Small intestine (tissue), 16 donors: ENCODE measurements at places on chromosomes 16 and 17.

GRCh38 chr17:72011561-72011960 lies 109.3 kb upstream of the SOX9 start:
- no peak for DNase-seq

GRCh38 chr17:15651583-15652110 lies 32.1 kb upstream of the FBXW10B start:
- DNase-seq, result peak; percentile 99

- no peak for DNase-seq
These were observed 22.2 kb upstream of the CPSF4L start for GRCh38 chr17:73283841-73284282.

DNA sequence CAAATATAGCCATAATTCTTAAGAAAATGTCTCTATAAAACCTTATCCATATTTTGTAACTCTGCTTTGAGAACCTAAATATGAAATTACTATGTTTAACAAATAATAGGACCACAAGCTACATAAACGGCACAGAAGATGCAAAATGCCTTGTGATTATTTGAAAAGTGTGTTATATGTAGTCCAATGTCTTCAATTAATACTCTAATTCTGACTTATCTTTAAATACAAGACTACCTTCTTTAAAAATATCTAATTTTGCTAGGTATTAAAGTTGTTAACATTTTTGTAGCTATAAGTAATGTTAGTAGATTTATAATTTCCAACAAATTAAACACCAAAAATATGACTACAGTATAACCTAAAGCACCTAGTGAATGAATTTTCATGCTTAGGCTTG lies 17.0 kb downstream of the PSMD12 start:
- no peak for DNase-seq

- no peak for DNase-seq
These were observed 358.2 kb downstream of the KIF2B start for GRCh38 chr17:54180950-54181349.

DNA sequence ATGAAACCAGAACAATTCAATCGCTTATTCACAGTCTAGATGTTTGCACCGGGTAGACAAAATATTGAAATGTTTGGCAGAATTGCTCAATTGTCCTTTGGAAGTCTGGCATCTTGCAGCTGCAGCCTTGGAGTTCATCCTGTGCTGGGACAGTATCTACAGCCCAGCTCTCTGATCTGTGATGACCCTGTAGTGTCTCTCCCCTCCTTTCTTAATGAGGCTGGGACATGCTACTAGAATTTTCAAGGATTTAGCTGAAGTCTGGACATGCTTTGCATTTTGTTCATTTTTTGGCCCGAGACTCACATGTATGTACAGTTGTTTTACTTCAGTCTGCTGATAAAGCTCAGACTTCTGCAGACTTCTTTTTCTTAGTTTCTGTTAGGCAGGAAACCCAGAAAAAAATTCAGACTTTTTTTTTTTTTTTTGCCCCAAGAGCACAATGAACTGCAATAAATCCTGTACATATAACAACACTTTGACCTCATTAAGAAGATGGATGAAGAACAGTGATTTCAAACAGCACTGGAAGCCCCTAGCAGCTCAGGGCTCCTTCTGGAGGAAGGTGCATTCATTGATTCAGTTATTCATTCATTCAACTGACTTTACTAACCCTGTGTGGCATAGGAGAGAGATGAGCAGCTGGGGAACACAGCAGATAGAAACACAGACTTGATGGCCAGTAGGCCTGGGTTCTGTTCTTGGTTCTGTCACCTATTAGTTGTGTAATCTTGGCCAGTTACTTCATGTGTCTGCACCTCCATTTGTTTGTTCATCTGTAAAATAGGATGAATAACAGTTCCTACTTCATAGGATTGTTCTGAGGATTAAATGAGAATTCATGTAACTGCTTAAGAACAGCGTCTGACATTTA lies 210.0 kb downstream of the MAP2K4 start:
- peak; percentile 11 for DNase-seq

DNA sequence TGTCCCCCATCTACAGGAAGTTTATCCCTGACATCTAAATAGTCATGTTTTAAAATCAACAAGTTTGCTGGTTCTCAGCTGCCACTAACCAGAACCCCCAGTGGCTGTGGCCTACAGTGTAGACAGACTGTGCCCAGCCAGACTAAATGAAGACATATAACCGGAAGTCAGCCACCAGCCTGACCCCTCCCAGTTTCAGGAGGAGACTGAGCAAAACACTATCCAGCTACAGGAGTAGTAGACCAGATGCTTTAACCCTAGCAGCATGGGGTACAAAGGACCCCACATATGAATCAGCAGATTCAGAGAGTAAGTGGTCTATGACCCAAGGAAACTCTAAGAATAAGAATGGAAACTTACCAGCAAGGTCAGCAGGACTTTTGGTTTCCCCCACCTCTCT lies 83.4 kb downstream of the HIC1 start:
- peak; percentile 8 for DNase-seq

DNA sequence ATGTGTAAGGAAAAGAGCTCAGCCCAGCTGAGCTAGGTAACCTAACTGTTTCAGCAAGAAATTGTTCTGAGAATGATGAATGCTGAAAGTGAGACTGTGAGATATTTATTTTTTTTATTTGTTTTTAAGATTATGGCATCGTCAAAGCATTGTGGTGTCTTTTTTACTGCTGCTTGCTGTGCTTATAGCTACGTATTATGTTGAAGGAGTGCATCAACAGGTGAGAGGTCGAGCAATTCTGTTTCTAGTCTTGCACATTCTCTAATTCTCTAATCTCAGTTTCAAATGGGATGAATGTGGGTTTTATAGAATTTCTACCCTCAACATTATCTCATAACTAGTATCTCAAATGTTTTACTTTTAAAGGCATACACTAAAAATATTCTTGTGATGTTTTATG lies 29.9 kb downstream of the VMP1 start:
- no peak for DNase-seq

GRCh38 chr16:61590577-61590976 lies 445.7 kb downstream of the CDH8 start:
- DNase-seq, result no peak

GRCh38 chr17:74822335-74822938 lies 37.2 kb downstream of the GRIN2C start:
- DNase-seq, result no peak

DNA sequence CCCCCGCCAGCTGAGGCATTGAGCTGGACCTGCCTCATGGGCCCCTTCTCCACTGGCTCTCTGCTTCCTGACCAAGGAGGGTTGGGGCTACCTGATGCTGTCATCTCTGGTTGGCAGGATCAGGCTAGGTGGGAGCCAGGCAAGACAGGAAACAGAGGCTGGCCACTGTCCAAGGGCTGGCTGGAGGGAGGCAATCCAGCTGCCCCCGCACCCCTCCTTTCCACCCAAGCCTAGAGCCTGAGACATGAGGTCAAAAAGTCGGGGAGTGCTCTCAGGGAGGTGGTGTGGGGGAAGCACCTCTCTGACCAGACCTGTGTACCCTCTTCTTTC lies 14.5 kb downstream of the NGFR start:
- DNase-seq, result no peak

DNA sequence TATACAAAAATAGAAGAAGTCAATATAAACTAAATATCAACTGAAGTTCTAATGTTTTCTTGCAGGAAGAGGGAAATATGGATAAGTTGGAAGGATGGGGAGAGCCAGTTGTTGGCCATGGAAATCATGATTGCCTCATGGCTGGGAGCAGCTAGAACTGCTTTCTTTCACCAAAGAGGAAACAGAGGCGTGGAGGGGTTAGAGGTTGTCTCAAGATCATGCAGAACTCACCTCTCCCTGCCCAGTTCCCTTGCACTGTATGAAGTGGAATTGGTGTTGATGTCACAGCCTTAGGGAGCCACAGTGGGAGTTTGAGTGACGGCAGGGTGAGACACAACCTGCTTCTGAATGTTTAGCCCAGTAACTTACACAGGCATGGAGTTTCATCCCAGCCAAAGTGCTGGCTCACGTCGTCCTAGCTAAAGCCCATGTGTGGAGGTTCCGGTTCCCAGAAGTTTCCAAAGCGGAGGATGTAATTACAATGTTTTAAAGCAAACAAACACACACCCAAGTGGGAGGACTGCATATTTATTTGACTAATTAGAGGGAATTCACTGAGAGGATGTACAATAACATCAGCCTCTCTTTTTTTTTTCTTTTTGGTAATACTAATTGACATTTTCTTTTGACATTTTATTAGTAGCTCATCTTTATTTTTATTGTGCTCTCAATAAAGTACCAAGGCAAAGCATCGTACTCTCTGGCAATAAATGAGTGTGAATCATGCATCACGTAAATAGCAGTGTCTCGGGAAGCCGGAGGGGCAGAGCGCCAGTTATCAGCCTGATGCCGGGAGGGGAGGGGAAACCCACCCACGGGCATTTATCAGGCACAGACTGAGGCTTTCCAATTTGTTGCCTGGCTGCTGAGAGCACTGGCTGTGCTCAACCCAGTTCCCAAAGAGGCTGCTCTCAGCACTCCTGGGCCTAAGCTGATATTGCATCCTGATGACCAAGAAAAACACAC lies 118.7 kb upstream of the CDH5 start:
- DNase-seq, result no peak

GRCh38 chr17:27240086-27240801 lies 53.7 kb upstream of the WSB1 start:
- no peak for DNase-seq

- no peak for DNase-seq
These were observed 538 bp upstream of the RAPGEFL1 start for GRCh38 chr17:40176754-40177110.

DNA sequence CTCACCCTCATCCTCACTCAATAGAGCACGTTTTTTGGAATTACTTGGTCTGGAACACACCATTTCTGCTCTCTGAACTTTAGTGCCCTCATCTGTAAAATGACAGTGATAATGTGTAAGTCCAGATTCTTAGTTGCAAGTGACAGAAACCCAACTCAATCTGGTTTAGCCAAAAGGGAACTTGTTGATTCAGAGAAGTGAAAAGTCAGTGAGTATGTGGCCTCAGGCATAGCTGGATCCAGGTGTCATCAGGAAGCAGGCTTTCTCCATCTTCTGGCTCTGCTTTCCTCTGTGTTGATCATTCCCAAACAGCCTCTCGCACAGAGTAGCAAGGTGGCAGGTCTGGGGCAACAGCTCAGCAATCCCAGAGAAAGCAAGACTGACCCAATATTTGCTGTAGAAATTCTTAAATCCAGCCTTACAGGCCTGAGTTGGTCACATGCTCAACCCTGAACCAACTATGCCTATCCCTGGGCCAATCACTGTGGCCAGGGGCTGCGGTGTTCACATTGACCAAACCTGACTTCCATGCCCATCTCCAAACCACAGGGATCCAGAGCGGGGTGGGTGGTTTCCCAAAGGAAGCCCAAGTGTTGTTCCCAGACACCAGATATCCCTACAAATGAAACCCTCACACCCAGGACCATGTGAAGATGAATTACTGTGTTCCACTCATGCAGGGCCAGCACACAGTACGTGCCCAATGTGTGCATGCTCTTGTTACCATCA lies 23.3 kb upstream of the ALKBH5 start:
- DNase-seq, result no peak

DNA sequence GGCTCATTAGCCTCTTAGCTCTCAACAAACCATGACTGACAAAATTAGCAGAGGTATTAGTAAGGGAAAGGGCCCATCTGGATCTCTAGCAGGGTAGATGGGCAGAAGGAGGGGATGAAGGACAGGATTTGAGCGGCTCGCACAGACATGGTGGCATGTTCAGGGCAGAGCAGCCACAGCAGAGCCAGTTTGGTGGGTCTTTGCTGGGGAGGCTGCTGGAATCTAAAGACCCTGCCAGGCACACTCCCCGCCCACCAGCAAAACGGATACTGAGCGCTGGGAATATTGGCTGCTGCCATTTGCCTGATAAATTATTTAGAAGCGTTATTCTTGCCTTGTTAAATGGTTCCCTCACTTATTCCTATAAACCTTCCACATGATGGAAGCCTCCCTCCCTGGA lies 20.7 kb upstream of the NAT9 start:
- DNase-seq, result no peak

DNA sequence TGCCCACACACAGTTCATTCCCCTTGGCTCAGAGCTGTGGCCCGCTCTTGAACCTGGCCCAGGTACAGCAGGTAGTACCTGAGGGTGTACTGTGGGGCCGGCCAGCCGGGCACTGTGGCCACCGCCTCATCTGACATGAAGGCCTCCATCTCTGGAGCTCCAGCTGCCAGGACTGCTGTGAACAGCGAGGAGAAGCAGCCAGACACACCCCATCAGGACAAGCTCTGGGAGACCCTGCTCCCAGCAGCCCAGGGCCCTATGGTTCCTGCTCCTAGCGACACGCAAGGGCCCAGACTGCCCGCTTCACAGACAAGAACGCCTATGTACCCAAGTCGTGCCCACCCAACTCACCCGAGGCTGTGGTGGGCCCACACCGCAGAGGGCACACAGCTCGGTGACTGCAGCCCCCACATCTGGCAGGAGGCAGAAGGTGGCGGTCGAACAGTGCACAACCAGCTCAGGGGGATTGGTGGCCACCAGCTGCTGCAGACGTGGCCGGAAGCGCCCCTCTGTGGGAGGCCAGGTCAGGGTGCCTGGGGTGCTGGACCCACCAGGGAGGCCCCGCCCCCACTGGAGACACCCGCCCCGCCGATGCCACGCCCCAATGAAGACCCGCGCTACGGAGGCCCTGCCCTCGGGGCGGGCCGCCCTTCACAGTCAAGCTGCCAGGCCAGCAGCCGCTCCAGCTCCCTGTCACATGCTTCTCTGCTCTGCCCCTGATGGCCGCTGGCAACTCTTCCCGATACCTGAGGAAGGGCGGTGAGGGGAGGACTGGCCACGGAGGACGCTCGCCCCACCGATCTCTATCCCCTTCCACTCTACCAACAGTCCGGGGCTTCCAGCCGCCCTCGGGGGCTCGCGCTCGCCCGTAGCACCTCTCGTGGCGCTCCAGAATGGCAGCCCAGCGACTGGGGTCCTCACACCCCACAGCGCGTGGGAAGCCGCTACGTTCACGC lies 1.1 kb upstream of the STUB1 start:
- DNase-seq, result peak; percentile 85

DNA sequence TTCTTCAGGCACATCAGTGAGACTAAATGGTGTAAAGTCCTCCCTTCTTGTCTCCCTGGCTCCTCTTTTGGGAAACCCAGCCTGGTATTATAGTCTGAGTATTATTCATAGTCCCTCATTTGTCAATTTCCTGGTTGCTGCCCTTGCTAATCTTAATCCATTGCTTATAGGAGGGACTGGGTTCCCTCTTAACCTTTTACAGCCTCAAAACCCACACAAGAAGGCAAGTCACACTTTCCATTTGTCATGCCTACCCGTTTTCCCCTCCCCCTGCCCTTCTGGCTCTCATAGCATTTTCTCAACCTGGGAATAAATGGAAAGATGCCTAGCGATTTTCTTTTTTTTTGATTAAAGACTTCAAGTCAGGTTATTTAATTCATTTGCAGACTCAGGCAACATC lies 124.8 kb downstream of the MAP2K6 start:
- DNase-seq, result no peak

- DNase-seq, result no peak
These were observed 41.5 kb downstream of the CYB5B start for GRCh38 chr16:69465881-69466280.

DNA sequence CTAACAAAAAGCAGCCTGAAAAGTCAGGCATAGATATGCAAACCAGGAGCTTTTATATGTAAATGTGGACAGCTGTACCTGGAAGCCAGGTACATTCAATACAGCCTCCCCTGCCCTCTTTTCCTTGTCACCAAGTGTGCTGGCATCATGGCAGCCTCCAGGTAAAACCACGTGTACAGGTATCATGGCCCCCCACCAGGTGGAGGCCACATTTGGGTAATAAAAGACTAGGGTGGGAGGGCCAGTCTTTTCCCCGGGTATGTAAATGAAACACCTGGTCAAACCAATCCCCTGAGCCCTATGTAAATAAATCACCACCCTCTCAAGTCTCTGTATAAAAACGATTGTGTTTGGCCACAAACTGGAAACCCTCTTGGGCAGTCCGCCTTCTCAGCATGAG lies 226.4 kb upstream of the GOT2 start:
- DNase-seq, result no peak
